ENCODE measurements at places on chromosomes 7 and 10.

DNA sequence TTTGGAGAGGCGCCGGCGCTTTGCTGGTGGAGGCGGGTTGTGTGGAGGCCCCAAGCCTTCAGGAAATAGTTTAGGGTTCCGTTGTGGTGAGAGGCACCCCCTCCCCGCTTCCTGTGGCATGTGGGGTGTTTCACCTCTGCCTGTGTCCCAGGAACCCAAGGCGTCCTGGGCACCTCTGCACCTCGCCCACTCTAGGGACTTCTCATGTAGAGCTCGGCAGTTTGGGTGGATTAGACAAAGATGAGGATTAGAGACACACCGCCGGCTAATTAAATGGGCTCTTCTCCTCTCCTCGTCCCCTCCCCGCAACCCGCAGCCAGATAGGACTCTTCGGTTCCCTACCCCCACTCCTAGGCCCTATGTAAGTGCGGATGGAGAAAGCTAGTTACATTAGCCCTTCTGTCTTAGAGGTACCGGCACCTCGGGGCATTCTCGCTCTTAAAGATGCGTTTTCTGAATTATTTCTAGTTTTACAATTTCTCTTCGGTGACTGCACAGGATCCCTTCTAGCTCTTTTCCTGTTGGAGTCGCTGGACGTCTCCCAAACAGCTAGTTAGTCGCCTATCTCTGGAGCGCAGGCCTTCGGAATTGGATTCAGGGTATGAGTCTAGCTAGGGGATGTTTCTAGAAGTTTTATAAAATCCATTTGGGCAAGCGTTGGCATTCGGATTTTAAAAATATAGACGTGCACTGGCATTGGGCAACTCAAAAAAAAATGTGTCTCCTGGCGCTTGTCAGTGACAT is 7.8 kb downstream of the PTF1A start:
- DNase-seq, result no peak

DNA sequence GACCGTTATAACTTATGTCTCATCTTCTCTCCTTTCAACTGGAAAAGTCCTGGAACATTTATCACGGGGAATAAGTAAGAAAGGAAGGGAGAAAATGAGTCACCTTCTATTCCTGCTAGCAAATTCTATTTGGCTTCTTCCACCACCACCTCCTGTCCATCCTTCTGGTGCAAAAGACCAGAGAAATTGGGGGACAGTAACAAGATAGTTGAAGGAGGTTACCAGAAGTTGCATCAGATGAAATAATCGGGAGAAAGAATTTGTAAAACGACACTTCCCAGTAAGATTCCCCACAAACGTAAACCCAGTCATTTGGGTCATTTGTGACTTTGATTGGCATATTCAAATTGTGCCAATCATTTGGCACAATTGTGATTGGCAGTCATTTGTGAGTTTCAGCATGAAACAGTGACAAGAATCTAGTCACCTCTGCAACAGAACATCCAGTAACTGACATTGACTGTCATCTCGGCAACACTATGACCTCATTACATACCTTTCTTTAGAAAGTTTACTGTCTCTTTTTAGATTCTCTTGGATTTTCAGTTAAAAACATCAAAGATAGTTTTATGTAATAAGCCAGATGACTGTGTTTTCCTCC is 51.3 kb upstream of the PIK3CG start:
- no peak for DNase-seq

DNA sequence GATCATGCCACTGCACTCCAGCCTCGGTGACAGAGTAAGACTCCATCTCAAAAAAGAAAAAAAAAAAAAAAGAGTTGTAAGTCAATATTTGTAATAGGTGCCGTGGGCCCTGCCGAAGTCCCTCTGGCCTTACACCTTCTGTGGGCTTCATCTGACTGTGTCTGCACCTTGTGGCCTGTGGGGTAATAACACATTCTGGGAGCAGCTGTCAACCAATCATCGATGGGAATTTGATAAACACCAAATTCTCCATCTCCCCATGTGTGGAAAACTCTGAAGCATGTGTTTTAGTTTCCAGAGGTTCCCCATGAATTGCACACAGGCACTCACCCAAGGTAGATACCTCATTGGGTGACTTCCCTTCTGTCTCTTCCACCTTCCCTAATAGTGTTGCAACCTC is 10.8 kb downstream of the ZNF394 start:
- DNase-seq, result no peak

GRCh38 chr7:92010215-92010614 is 69.6 kb downstream of the AKAP9 start:
- no peak for DNase-seq

DNA sequence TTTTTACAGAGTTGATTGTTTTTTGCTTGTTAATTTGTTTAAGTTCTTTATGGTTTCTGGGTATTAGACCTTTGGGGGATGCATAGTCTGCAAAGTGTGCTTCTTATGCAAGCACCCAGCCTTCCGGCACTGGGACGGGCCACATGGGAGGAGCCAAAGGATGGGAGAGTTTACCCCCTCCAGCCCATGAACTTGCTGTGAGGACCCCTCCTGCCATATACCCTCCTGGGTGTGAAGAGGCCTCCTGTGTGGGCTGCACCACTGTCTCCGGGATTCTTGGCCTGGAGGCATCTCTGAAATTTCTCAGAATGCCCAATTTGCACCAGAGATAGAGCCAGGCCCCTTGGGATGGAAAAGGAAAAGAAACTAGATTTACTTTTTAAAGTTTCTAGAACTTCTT is 150.7 kb downstream of the MGMT start:
- no peak for DNase-seq

DNA sequence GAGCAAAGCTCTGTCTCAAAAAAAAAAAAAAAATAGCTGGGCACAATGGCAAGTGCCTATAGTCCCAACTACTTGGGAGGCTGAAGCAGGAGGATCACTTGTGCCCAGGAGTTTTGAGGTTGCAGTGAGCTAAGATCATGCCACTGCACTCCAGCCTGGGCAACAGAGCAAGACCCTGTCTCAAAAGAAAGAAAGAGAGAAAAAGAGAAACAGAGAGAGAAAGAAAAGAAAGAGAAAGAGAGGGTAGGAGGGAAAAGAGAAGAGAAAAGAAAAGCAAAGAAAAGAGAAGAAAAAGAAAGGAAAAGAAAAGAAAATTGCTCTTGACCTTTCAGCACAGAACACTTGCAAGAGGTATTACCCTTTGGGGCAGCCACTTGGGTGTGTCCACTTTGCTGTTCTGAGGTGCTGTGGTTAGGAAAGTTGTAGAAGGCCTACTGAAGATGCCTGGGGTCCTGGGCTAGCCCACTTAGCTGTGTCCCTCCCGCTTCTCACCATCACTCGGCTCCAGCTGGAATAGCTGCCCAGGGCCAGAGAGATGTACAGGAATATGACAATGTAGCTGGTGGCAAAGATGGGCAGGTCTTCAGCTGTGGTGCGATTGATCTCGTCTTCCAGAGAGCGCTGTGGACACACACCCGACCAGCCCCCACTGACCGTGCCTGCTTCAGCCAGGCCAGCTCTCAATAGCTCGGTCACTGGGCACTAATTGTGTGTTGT is 5.6 kb downstream of the NPC1L1 start:
- DNase-seq, result no peak

GRCh38 chr10:97981816-97982215 is 48.6 kb downstream of the CRTAC1 start:
- no peak for DNase-seq
